ENCODE measurements at places on chromosomes 6 and 20.

DNA sequence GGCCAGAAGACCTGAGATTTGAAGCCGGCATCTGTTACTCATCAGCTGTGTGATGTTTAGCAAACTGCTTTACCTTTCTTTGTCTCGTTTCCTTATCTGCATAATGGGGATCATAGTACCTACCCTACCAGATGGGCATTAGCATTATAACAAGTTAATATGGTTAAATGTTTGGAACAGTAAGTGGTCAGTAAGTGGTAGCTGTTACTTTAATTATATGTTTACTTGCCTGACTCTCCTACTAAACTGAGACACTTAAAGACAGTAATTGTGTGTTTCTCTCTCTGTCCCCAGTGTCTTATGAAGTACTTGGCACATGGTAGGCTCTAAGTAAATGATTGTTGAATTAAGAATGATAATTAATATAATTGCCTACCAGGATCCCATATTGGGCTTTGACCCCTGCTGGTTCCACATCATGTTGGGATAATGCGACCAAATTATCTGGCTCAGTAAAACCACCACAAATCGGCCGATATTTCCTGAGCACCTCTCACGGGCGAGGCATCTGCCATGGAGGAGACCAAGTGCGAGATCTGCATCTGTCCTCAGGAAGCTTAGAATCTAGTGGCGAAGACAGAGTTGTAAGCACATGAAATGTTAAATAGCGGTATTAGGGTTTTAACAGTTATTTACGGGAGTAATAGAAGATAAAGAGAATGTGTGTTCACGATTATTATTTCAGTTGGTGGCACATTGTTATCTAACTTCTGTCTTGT lies 31.4 kb downstream of the PTK7 start:
- DNase-seq = peak; percentile 80

- DNase-seq = no peak
Measured at GRCh38 chr6:43219119-43219518, 10.2 kb downstream of the DNPH1 start.

GRCh38 chr6:20802596-20802995 lies 268.3 kb downstream of the CDKAL1 start:
- DNase-seq = no peak

- DNase-seq = no peak
Measured at GRCh38 chr6:79802657-79803300, 144.6 kb downstream of the ELOVL4 start.

DNA sequence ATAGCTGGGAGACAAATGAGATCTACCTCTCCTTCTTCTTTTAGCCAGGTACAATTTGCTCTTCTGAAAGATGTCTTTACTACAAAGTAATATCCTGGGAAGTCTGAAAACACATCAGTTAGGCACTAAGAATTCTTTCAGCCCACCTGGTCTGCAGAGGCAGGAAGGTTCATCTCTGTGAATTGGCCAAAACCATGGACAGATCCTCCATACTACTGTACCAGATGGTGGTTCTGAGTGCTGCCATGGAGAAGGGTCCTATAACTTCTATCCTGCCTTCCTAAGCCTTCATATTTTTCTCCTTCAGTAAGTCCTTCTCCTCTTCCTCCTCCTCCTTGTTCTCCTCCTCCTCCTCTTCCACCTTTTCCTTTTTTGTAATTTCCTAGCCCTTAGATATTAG lies 11.7 kb upstream of the PCSK2 start:
- no peak for DNase-seq

DNA sequence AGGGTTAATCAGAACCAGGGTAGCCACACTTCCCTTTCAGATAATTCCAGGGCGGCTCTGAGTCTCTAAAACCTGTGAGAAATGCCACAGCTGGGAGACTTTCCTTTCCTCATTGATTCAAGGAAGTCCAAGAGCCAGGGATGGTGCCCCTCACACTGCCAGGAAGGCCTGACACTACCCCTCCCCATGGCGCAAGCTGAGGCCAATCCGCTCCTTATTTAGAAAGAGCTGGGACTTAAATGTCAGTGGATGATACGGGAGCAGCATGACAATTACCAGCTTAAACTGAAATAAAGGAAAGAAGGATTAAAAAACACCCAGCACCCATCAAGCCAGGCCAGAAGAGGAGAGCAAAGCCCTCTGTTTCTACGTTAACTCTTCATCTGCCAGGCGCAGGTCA lies 244.4 kb downstream of the LRFN2 start:
- DNase-seq = no peak

DNA sequence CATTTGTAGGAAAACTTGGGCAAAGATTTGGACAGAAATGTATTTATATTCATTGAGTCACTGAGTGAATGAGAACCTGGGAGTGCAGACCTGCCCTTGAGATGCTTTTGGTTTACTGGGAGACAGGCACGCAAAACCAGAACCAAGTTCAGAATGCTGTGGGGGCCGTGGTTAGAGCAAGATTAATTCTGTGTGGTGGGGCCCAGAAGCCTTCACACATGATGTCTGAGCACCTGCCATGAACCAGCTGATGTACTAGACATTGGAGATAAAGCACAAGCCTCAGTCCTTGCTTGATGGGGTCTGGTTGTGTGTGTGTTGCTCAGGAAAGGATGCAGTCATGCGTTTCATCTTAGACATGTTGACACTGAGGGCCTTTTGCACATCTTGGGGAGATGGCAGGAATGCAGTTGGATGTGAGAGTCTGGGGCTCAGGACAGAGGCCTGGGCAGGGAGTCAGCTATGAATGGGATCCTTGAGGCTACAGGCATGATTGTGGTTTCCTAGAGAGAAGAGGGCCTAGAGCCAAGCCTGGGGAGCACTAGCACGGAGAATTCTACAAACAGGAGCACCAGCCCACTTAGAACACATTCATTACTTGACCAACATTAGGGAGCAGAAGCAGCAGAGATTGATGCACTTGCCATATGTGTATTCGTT lies 114.3 kb upstream of the TMEM181 start:
- no peak for DNase-seq

GRCh38 chr6:135983718-135984343 lies 132.3 kb downstream of the PDE7B start:
- DNase-seq = no peak

DNA sequence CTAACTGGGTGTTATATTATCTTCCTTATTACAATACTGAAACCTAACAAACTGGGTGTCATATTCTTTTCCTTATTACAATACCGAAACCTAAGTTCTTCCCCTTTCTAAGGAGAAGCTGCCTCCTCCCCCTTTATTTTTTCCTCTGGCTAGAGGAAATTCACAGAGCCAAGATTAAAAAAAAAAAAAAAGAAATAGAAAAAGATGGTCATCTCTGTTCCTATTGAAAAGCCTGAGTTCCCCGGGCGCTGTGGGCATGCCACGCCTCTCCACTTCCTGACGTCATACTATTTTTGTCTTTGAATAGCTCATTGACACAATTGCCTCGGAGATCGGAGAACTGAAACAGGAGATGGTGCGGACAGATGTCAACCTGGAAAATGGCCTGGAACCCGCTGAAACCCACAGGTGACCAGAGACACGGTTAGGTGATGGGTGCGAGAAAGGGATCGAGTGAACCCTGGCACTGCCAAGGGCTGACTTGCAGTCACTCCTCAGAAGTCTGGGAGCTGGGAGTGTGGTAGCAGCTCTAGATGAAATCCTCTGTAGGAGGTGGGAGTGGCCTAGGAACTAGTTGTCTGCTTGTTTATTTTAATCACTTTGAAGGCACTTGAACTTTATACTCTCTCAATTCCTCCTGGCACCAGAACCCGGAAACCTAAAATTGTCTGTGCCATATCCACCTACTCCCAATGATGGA lies 82.2 kb upstream of the NAA20 start:
- DNase-seq = no peak

DNA sequence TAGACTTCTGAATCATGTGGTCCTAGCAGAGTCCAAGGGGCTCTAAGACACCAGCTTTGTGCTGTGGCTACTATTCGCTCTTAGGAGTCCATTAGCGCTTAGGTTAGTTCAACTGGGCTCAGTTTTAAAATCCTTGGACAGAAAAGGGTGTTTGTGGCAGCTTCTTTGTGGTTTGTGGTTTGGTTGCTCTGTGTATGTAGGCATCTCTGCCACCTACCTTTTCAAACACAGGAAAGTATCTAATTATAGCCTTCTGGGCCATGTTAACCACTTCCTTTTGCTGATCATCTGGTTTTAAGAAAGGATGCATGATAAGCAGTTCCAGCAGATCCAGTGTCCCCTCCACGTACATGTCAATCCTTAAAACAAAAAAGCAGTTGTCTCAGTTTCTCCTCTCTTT lies 10.8 kb downstream of the GSTA4 start:
- no peak for DNase-seq

DNA sequence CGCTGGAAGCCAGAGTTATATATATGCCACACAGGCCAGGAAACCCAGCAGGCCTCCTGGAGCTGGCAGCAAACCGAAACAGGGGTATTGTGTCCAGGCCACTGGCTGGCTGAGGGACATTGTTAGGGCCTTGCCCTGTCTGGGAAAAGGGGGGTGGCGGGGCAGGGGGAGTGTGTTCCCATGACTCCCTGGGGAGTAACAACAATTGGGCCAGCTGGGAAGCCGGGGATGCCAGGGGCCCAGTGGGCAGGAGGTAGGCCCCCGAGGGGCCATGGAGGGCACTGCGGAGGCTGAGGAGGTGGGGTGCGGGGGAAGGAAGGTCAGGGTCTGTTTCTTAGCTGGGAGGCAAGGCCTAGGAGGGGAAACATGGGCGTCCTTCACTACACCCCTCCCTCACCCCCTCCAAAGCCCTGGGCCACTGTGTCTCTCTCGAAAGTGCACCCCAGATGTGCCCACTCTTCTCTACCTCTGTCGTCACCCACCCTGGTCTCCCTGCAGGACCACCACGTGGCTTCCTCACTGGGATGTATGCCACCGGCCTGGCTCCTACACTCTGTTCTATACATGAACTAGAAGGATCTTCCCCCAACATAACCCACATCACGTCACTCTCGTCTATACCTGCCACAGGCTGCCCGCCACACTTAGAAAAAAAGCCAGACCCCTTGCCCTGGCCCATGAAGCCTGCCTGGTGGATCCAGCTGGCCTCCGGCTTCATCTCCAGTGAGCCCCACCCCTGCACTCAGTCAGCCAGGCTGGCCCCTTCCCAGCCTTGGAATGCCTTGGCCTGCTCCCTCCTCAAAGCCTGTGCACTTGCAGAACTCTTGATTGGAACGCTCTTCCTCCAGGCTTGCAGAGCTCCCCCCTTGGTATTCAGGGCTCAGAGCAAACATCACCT lies 7.8 kb upstream of the E2F1 start:
- DNase-seq = no peak

DNA sequence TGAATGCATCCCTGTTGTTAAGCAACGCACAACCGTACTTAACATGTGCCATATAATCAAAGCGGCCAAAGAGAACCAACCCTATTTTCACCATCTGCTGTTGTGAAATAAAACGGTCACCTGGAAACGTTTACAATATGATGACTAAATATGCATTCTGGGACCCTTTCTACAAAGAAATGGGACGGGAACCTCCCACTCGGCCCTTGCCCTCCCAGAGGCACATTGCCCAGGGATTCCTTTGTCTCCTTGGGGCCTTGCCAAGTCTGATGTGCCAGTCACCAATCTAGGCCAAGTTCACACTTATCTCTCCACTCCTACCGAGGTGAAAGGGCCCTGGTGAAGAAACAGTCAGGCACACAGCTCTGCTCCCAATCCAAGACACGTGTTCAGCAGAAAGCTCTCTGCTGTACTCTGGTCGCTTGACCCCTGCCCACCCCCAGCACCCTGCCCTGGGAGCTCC lies 427.4 kb upstream of the JARID2 start:
- no peak for DNase-seq

DNA sequence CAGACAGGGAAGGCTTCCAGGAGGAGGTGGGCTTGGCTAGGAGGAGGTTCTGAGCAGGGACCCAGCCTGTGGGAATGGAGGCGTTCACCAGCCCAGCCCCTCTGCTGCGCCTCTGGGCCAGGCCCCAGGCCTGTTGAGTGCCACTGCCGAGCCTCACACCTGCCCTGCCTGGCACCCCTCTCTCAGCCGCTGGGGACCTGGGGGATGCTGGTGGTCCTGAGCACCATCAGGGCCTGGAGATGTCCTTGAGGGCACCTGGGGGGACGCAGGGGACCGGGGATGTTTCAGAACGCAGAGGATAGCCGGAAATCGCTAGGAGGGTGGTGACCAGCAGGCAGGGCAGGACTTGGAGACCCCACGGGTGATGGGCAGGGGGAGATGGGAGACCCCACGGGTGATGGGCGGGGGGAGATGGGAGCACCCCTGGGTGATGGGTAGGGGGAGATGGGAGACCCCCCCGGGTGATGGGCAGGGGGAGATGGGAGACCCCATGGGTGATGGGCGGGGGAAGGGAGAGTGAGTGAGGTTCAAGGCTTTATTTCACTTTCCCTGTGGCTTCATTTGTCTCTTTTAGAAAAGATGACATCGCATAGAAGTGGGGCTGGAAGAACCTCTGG lies 12.7 kb downstream of the GATA5 start:
- DNase-seq = no peak

DNA sequence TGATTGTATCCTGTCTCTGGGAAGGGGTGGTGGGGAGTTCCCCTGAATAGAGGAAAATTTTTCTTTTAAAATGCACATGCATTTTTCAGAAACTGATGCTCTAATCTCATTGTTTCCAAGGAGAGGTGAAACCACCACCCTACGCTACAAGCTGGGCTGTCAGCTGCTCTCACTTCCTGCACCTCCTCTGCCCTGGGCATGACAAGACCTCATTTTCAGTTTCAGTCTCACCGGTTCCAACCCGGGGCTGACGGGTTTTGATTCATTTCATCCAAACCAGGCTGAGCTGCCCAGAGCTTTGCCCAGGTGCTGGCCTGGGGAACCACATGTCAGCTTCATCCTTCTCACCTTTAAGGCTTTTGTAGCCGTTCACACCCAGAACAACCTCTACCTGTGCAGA lies 99.7 kb downstream of the EYA2 start:
- no peak for DNase-seq

- DNase-seq = no peak
Measured at GRCh38 chr20:9514461-9515213, at the start of gene LAMP5. Gene LAMP5 (plus strand): TSS chr20:9514590. CDS start chr20:9514853, 263 bp downstream.

- no peak for DNase-seq
Measured at GRCh38 chr6:26340066-26340465, 24.9 kb upstream of the BTN3A2 start.

DNA sequence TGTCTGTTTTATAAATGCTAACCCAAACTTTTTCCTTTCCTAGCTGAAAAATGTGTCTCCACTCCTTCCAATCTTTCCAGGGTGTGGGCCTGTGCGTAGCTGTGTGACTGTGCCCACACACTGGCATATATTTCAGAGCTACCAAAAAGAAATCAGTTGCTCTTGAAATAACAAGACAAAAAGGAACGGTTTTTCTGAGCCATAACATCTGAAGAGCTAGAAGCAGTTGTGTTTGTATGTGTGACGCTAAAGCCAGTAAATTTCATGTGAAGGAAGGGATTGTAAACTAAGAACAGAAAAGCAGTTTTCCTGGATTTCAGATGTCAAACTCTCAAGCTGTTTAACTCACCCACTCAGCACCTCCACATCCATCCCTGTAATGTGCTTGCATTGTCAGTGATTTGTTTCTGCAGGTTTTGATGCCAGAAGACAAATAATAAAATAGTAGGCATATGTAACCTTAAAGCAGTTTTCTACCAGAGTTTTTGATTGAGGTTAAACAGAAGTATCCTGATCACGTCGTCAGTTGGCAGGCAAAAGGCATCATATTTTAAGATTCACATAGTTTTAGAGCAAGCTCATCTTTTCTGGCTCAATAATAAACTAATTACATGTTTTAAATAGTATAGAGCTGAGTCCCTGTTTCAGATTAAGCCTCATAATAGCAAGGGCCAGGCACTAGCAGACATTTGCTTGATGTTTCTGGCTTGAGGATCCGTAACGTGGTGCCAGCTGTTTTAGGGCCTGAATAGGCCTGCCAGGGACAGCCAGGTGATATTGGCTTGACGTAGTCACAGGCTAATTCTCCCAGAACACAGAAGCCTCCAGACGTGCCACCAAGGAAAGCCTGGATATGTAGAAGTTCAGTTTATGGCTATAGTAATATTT lies 90.9 kb downstream of the FOXO3 start:
- DNase-seq = no peak

Data from NCI-H1417 treated with DMSO at 0.1 percent for 48 hours (cell line).